H9 (cell line): ENCODE measurements at places on chromosomes 6 and 20.

DNA sequence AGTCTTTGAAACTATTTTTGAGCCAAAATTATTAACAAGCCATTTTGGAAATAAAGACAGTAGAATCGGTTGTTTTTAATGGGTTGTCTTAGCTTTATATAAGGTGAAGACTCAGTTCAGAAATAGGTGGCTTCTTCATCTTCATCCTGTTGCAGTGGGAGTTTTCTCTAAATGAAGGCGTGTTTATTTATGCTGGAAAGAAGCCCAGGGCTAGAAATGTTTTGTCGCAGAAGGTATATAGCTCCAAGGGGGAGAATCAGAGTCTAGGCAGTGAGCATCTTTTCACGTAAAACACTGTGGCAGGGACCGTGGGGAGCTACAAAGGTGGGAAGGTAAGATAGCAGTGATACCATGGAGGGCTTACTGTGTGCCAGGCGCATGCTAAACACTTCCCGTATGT, 34.3 kb downstream of the FARS2 start:
- DNase-seq: no peak

- DNase-seq: no peak
Observed at GRCh38 chr6:144613859-144614258, 328.7 kb downstream of the UTRN start.

GRCh38 chr6:8274226-8274625, 161.1 kb downstream of the SLC35B3 start:
- no peak for DNase-seq

DNA sequence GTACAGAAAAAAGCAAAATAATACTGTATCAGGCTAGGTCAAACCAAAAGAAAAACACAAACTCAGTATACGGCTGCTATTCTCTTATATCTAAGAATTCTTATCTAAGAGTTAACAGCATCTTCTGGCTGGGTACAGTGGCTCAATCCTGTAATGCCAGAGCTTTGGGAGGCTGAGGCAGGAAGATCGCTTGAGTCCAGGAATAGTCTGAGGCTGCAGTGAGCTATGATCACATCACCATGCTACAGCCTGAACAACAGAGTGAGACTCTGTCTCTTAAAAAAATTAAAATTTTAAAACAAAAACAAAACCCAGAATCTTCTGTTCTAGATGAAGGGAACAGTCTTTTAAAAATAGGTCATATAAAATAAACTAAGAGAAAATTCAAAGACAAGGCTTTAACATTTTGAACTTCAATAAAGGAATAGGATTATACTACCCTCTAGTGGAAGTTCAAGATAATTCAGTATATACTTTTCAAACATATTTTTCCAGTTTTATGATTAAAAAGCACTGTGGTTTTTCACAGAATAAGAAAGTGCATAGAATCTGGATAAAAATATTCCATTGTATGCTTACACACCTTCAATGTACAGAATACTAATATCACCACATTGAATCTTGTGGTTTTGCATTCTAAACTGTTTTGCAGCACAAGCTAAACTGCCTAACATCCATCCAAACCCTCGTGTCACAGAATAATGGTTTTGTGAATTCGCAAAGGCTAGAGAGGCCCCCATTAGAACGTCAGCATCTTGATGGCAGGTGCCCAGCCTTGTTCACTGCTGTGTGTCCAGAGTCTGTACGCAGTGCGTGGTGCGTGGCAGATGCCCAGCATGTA, 39.3 kb downstream of the DTNBP1 start:
- no peak for DNase-seq

- no peak for DNase-seq
Observed at GRCh38 chr20:42281801-42282200, 663.6 kb upstream of the CHD6 start.

- no peak for DNase-seq
Observed at GRCh38 chr6:74851596-74851995, 354.3 kb downstream of the COL12A1 start.

DNA sequence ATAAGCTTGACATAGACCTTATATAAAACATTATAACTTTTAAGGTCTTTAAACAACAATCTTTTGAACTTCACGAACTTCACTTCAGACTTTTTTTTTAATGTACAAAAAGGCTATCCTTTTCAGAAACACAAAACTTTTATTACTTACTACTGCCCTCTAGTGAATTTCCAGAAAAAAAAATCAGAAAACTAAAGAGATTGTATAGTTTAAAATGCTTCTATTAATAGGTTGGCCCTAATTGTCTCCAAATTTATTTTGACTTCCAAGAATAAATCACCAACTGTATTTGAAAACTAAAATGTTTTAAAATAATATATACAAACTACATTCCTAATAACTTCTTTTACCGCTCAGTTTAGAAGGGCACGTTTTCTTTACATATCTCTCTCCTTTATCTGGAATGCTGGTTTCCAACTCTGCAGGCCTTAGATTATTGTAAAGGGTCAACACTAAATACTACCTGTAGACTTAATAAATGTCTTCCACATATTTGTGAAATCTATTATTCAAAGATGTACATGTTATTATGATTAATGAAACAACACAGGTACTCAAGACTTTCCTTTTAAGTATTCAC, 66.8 kb downstream of the LMBRD1 start:
- no peak for DNase-seq

- no peak for DNase-seq
Observed at GRCh38 chr6:119255492-119255891, 94.1 kb downstream of the MAN1A1 start.

DNA sequence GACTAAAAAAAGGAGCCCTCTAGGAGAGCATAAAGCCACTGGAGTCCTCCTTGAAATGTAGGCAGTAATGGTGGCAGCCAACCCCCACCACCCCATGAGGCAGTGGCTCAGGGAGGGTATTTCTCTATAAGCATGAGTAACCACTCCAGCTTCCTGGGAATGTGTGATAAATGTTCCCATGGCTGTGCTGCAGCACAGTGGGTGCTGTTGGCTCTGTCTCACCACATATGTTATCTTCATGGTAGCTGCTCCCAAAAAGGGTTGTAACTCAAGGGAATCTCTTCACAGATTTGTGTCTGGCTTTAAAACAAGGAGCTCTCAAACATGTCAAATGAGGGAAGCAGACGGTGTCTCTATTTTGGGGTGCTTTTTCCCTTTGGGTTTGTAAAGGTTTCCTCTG, 7.5 kb upstream of the PHACTR1 start:
- no peak for DNase-seq

- no peak for DNase-seq
Observed at GRCh38 chr6:56875961-56876360, 78.9 kb upstream of the BEND6 start.

GRCh38 chr6:34871853-34872252, 16.0 kb downstream of the TAF11 start:
- DNase-seq: no peak

DNA sequence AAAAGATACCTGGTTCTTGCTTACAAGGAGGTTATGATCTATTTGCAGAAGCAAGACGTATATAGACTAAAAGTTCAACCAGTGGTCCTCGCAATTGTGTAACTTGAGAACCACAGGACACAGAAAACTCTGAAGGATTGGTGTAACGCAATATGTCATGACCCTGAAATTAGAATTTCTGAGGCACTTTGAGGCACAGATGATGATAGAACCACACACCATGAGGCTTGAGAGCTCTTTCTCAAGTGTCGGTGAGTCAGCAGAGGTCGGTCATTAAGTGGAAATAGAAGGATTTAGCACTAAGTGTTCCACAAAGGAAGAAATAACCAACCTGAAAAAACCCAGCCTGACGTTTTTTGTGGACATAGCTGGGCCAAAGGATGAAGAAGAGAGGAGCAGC, 15.3 kb upstream of the CCN2 start:
- no peak for DNase-seq

GRCh38 chr20:7853493-7853892, 86.8 kb downstream of the HAO1 start:
- DNase-seq: no peak

GRCh38 chr20:5492937-5493336, 176.2 kb upstream of the PROKR2 start:
- DNase-seq: no peak

- no peak for DNase-seq
Observed at GRCh38 chr6:63023726-63024125, 187.5 kb upstream of the FKBP1C start.

DNA sequence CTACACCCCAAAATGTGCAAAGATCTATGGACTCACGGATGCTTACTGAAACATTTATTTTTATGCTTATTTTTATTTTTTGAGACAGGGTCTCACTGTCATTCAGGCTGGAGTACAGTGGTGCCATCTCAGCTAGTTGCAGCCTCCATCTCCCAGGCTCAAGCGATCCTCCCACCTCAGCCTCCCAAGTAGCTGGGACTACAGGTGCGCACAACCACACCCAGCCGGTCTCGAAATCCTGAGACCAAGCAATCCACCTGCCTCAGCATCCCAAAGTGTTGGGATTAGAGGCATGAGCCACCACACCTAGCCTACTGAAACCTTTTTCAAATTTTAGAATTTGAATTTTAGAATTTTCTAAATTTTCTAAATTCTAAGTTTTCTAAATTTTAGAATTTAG, 50.8 kb upstream of the IPCEF1 start:
- no peak for DNase-seq
